Psoas muscle (tissue), 8 donors: ENCODE measurements at places on chromosomes 4 and X. TPM values are rescaled to one million over a fixed set of nuclear protein-coding genes. Genes with fewer than 3 reads are reported as not detected.

DNA sequence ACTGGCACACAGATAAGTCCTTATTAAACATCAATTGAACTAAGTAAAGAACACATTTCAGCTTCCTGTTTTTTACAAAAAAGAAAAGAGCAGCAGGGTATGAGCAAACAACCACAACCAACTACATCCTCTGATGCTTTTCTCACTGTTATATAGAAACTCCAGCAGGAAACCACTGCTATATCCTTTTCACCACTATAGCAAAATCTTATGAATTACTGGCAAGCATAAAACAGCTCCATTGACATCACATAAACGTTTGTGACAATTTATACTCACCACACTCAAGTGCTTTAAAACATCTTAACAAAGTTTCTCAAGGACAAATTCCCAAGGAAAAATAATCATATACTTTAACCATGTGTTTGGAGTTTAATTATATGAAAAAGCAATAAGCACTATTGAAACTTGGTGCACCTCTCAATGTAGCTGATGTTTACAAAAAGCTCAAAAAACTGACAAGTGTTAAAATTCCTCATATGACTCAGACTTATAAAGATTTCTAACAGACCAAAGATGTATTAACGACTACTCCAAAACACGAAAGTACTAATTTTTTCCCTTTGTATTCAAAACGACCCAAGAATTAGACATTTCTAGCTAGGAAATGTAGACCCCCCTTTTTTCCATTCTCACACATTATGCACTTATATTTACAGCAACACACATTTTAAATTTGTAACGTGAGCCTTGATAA, 12.9 kb downstream of the GPRIN3 start:
- H3K4me1 ChIP-seq: no peaks in the 10 kb centered on the region
- H3K4me3 ChIP-seq: no peak overlapping the region
- no peaks in the 10 kb centered on the region for H3K27me3 ChIP-seq
- H3K36me3 ChIP-seq: no peaks in the 10 kb centered on the region
- no peak for DNase-seq

GRCh38 chr4:119027811-119028210, 107.8 kb upstream of the MYOZ2 start:
- H3K36me3 ChIP-seq: peaks cover 2% of the 10 kb centered on the region
- H3K4me3 ChIP-seq: peak overlapping the region; percentile 77
- H3K27ac ChIP-seq: peak overlapping the region; percentile 98
- DNase-seq: no peak
- H3K4me1 ChIP-seq: peaks cover 18% of the 10 kb centered on the region
- no peaks in the 10 kb centered on the region for H3K27me3 ChIP-seq

CSAG2 gene
- total RNA-seq: not detected

DNA sequence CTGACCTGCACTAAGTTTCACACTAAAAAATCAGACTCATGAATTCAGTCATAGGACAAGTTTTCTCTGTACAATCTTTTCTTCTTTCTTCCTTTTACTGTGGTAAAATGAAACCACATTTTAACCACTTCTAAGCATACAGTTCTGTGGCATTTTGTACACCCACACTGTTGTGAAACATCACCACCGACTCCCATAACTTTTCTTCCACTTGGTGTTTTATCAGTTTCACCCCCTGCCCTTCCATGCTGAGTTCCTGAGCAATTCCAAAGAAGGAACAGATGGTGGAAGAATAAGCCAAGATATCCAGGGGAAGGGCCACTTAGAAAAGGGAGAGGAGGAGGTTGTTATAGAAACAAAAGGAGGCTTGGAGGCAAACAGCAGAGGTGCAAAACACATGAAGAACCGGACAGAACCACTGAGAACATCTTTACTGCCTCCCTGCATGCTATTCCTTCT, 22.6 kb downstream of the SLC25A4 start:
- no peaks in the 10 kb centered on the region for H3K27me3 ChIP-seq
- no peak overlapping the region for H3K4me3 ChIP-seq
- no peak overlapping the region for H3K27ac ChIP-seq
- no peak for DNase-seq

DNA sequence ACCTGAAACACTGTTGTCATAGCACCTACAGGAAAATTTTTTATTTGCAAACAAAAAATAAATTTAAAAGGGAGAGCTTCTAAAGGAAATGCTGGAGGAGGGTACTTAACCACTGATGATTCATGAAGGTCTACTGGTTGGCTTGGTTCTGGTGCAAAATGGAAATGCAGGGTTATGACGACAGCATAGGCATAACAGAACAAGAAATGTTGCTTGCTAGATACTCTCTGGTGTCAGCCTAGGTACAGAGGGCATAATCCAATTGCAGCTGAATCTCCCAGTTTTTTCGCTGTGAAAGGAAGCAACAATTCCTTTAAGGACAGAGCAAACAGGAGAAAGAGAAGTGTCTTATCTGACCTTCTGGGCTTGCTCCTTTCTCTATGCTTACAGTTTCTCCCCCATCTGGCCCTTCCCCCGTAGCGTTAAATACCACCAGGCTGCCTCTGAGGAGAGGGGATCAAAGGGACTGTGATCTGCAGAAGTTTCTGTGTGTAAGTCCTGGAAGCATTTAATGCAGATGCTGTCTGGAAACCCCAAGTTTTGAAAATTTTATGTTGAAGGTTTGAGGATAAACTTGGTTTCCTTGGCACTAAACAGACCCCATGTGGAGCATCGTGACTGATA, 23.7 kb upstream of the CASK start:
- no peak overlapping the region for H3K27ac ChIP-seq
- no peak for DNase-seq
- H3K27me3 ChIP-seq: no peaks in the 10 kb centered on the region

GRCh38 chr4:118921786-118922185, 33.1 kb downstream of the SYNPO2 start:
- H3K36me3 ChIP-seq: no peaks in the 10 kb centered on the region
- peaks cover 50% of the 10 kb centered on the region for H3K4me1 ChIP-seq
- no peaks in the 10 kb centered on the region for H3K27me3 ChIP-seq
- H3K27ac ChIP-seq: peak overlapping the region; percentile 5
- DNase-seq: no peak

DNA sequence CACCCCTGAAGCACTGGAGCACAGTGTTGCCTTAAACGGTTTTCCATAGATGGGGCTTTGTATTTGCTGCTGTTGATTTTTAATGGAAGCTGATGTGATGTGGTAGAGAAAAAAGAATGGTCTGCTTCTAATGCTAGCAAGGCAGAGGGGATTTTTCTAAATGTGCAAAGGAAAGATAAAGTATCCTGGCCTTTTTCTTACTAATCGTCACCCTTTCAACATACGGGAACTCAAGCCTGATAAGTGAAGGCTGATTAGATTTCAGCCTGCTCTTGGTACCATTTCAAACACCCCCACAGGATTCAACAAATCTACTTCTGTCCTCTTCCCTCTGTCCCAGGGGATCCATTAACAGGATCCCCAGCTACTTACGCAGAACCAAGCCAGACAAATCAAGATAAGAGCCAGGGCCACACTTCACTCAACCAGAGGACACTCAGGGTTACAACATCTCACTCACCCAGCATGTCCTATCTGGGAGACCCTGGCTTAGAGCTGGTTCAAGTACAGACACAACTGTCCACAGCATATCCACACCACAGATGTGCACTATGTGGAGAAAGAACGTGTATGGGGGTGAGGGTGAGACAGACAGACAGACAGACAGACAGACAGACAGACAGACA, 180.0 kb downstream of the SH3KBP1 start:
- H3K27ac ChIP-seq: no peak overlapping the region
- no peaks in the 10 kb centered on the region for H3K27me3 ChIP-seq
- H3K4me1 ChIP-seq: peaks cover 6% of the 10 kb centered on the region
- H3K36me3 ChIP-seq: no peaks in the 10 kb centered on the region
- DNase-seq: no peak
- no peak overlapping the region for H3K4me3 ChIP-seq

NDNF gene
- total RNA-seq: 4.1 TPM

ARMCX4 gene
- total RNA-seq: 5.6 TPM

- no peaks in the 10 kb centered on the region for H3K27me3 ChIP-seq
- no peaks in the 10 kb centered on the region for H3K4me1 ChIP-seq
- H3K4me3 ChIP-seq: no peak overlapping the region
- H3K27ac ChIP-seq: no peak overlapping the region
These were observed 40.1 kb upstream of the SETD7 start for GRCh38 chr4:139596034-139596683.

GRCh38 chrX:66638591-66639500, at the start of gene EDA2R:
Gene EDA2R (minus strand): TSS chrX:66639078. CDS start chrX:66616020, 23,058 bp downstream.
- H3K27me3 ChIP-seq: peaks cover 23% of the 10 kb centered on the region
- H3K36me3 ChIP-seq: no peaks in the 10 kb centered on the region
- H3K27ac ChIP-seq: no peak within 1 kb of the TSS
- no peaks in the 10 kb centered on the region for H3K4me1 ChIP-seq
- peak within 1 kb of the TSS; percentile 39 for H3K4me3 ChIP-seq
- DNase-seq: no peak

- no peaks in the 10 kb centered on the region for H3K36me3 ChIP-seq
- no peak overlapping the region for H3K27ac ChIP-seq
- H3K4me3 ChIP-seq: no peak overlapping the region
- no peak for DNase-seq
- H3K4me1 ChIP-seq: no peaks in the 10 kb centered on the region
These were observed 312.4 kb downstream of the DHRSX start for GRCh38 chrX:2188330-2188792.

DNA sequence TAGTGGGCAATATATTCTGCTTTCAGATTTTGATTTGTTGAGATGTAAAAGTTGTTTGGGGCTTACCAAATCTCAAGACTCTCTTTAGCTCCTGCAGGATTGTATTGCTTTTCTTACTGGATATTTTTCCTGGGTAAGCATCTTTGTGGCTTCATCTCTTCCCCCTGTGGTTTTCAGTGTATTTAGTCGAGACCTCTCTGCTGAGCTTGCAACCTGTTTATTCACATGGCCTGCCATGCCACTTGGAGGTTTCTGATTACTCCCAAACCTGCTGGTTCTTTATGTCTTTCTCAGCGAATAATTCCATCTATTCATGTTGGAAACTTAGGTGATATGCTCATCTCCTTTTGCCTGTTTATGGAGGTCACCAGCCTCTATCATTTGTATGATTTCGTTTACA, 10.9 kb downstream of the CCNG2 start:
- H3K4me3 ChIP-seq: no peak overlapping the region
- no peak for DNase-seq
- no peak overlapping the region for H3K27ac ChIP-seq
- no peaks in the 10 kb centered on the region for H3K4me1 ChIP-seq
- no peaks in the 10 kb centered on the region for H3K27me3 ChIP-seq

GRCh38 chr4:142144813-142145212, 508.4 kb downstream of the IL15 start:
- H3K36me3 ChIP-seq: no peaks in the 10 kb centered on the region
- H3K27ac ChIP-seq: no peak overlapping the region
- DNase-seq: no peak
- no peaks in the 10 kb centered on the region for H3K27me3 ChIP-seq

DNA sequence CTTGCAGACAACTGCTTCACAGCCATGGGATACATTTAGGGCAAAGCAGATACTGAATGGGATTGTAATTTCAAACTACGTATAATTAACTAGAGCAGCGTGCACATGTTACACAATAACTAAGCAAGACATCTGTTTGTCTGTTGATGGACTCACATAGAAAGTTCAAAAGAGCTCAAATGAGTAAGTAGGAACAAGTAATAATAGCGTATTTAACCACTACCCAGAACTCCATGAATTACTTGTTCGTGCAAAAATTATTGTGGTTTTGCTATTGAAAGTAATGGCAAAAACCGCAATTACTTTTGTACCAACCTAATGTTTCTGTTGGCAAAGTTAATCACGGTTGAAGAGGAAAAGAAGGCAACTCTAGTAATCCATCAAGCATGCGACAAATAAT, 825.4 kb downstream of the PCDH18 start:
- no peaks in the 10 kb centered on the region for H3K27me3 ChIP-seq
- H3K27ac ChIP-seq: no peak overlapping the region
- no peak overlapping the region for H3K4me3 ChIP-seq
- H3K4me1 ChIP-seq: no peaks in the 10 kb centered on the region

GAB3 gene
- 1.0 TPM for total RNA-seq

CABS1 gene
- total RNA-seq: not detected

- no peak overlapping the region for H3K4me3 ChIP-seq
- H3K4me1 ChIP-seq: no peaks in the 10 kb centered on the region
- H3K27me3 ChIP-seq: no peaks in the 10 kb centered on the region
- no peaks in the 10 kb centered on the region for H3K36me3 ChIP-seq
- H3K27ac ChIP-seq: no peak overlapping the region
- peak; percentile 11 for DNase-seq
These were observed 112.9 kb upstream of the NKX1-1 start for GRCh38 chr4:1518997-1519700.

SLC10A6 gene
- 0.30 TPM for total RNA-seq

DNA sequence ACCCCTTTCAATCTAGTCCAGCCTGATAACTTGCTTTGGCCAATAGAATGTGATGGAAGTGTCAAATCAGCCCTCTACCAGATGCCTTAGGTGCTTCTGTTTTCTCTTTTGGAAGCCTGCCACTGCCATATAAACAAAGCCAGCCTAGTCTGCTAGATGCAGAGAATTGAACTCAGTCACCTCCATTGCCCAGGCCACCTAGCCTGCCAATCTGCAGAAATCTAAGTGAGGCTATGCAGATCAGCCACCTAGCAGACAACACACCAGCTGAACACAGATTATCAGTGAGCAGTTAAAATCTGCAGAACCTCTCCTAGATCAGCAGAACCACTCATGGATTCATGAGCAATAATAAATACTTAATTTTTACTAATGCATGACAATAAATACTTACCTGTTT, 1108.2 kb downstream of the PCDH18 start:
- no peak for DNase-seq
- no peaks in the 10 kb centered on the region for H3K36me3 ChIP-seq
- no peak overlapping the region for H3K27ac ChIP-seq
- H3K4me3 ChIP-seq: no peak overlapping the region
- no peaks in the 10 kb centered on the region for H3K27me3 ChIP-seq

TMPRSS11F gene
- total RNA-seq: not detected

GRCh38 chr4:1839282-1839681, 16.7 kb downstream of the LETM1 start:
- H3K27me3 ChIP-seq: no peaks in the 10 kb centered on the region
- peaks cover 82% of the 10 kb centered on the region for H3K36me3 ChIP-seq
- H3K4me3 ChIP-seq: no peak overlapping the region
- H3K27ac ChIP-seq: no peak overlapping the region
- peaks cover 7% of the 10 kb centered on the region for H3K4me1 ChIP-seq

GAGE12F gene
- total RNA-seq: not detected

DNA sequence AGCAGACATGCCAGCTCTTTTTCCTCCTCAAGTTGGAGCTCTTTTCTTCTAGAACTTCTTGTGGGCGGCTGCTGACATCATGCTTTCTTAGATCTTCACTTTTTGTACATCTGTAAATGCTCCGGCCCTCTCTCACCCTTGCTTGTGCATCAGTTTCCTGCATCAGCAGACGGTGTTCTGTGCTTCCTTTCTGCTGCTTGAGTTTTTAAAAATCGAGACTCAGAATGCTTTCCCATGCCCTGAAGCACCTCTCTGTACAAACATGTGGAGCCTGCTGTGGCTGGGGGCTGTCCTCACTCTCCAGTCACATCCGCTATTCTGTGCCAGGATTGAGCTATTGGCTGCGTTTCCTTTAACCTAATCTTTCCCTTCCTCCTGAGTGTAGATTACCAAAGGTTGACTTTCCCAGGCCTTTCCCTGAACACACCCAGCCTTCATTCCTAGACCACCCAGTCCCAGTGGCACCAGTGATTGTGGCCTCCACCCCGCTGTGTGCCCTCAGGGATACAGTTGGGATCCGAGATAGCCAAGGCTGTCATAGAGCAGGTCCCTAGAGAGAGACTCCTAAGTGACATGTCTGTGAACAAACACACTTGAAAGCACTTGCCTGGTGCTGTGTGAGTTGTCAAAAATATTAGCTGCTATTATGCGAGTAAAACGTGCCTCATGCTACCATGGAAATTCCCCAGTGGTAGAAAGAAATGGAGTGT, 41.9 kb downstream of the TNIP2 start:
- peaks cover 46% of the 10 kb centered on the region for H3K36me3 ChIP-seq
- H3K27me3 ChIP-seq: no peaks in the 10 kb centered on the region
- no peaks in the 10 kb centered on the region for H3K4me1 ChIP-seq
- H3K4me3 ChIP-seq: no peak overlapping the region
- H3K27ac ChIP-seq: peak overlapping the region; percentile 52
